ENCODE measurements at places on chromosomes 11 and 22. TPM values are rescaled to one million over a fixed set of nuclear protein-coding genes. Genes with fewer than 3 reads are reported as not detected.

The SLC25A22 gene
- 19.6 TPM for total RNA-seq

The TSSK2 gene
- total RNA-seq, result not detected

The LDHAL6A gene
- not detected for total RNA-seq

GRCh38 chr22:39290724-39291161, 28.7 kb downstream of the RPL3 start:
- DNase-seq, result no peak

DNA sequence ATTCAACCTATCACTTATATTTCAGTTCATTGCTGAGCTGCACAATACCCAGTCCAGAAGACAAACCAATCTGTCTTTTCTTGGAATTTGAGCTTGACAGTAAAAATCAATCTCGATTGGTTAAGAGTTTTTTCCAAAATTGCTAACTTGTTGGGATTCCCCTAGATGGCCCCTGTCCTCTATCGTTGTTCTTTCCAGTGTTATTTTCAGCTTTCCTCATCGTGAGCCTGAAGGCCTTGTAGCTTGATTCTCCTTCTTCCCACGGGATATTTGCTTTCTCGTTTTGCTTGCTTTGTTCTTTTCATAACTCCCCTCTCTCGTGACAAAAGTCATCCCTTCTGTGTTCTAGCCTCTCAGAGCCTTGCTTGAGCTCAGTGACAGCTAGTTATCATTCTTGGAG, 3.1 kb downstream of the OR8B8 start:
- no peak for DNase-seq

- peak; percentile 93 for DNase-seq
Measured at GRCh38 chr22:45997077-45997776, 20.3 kb upstream of the WNT7B start.

Measured in H4 (cell line).